ENCODE measurements at places on chromosomes 7 and 10.

GRCh38 chr7:36048902-36049240 lies 104.2 kb upstream of the EEPD1 start:
- no peak for DNase-seq

DNA sequence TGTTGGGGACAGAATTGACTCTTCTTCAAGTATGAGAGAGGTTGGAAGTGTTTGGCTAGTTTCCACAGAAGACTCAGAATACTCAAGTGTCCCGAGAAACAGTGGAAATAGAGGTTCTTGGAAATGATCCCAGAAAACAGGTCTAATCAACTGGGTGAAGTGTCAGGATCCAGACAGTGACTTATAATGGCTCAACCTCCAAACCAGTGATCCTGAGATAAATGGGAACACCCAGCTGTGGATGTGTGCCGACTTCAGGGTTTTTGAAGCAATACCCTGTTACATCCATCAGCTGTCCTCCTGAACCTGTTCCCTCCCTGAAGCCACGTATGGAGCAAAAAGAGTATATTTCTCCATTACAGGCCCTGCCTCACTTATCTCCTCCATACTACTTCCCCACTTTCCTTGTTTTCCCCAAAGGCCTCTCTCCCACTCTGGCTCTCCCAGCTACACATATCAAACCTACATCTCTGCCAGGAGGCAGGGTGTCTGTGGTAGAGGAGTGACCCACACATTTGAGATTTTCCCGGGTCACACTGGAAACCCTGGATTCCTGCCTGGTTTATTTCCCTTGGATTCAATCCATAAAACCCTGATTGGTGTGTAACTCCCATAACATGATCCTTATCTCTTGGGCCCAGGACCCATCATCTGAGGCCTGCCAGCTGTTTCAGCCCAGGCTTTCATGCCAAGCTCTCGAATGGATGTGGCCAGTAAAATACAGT lies 17.6 kb upstream of the ELOVL3 start:
- DNase-seq = no peak

- no peak for DNase-seq
Measured at GRCh38 chr10:19817231-19817933, 1.1 kb downstream of the PLXDC2 start.

- no peak for DNase-seq
Measured at GRCh38 chr7:79011921-79012320, 441.5 kb downstream of the MAGI2 start.

- no peak for DNase-seq
Measured at GRCh38 chr10:26479766-26480492, 41.8 kb downstream of the APBB1IP start.
